ENCODE measurements at places on chromosomes 3 and 15.

DNA sequence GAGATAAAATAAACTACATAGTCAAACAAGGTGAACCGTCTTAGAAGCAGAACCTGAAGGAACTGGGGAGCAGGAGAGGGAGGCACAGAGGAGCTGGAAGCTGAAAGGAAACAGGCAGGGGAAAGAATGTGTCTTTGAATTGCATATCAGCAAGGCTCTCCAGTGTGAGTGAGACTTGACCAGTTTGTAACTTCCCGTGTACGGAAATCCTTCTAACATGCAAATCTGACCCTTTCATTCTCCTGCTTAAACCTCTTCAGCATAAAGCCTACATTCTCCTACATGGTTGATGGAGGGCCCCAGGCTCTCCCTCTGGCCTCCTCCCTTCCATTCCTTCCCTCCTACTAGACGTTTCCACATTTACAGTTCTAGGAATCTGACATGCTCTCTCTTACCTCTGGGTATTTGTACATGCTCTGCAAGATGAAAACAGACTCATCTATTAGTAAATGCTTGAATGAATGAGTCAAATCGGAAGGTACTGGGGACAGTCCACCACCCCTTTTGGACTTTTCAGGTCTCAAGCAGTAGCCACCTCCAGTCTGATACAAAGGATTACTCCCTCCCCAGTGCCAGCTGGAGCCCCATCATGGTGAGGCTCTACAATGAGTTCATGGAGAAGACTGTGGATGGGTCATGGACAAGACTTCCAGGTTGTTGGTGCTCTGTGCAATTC lies 6.1 kb upstream of the SLC25A38 start:
- no peak for DNase-seq

DNA sequence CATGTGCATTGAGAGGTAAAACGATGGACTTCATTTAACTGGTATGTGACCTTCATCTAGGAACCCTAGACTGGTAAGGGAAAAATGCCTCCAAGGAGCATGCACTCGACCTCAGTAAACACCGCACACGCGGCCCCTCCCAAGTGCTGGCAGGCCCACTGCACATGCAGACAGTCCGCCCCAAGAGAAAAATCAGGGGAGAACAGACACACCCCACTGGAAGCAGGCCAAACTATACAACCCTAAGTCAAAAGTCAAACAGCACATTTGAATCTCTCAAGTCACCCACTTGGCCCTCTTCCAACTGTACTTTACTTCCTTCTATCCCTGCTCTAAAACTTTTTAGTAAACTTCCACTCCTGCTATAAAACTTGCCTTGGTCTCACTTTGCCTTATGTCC lies 250.1 kb upstream of the HES1 start:
- DNase-seq: no peak

DNA sequence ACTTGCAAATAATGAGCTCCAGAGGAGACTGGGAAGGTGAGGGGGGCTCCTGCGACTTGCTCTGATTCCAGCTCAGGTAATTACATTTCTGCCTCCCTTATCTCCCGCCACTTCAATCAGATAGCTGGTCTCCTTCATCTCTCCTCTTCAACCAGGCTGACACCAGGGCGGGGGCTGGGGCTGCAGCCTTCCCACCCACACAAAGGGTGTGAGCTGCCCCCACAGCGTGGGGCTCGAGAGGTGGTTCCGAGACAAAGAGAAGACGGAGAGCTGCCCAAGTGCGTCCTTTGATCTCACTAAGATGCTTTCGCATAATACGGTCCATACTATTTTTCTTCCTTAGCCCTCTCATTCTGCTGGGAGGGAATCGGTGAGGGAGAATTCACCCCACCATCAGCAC lies 139.7 kb downstream of the NSMCE3 start:
- no peak for DNase-seq

GRCh38 chr15:85837011-85837433 lies 42.3 kb upstream of the KLHL25 start:
- no peak for DNase-seq

DNA sequence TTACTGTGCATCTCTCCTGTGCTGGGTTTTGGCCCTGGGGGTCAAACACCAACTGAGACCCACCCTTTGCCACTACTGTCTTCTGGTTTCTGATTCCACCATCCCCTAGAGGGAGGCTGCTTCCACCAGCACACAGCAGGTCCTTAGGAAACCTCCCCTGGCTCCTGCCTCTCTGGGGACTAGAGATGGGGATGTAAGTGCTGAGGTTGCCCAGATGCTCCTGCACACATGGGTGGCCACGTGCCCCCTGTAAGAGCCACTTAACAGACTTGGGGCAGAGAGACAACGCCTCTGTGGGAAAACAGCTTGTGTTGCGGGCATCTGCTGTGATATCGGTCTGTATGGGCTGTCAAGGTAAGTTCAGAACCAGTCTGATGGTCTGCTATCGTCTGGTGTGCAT lies 83.4 kb downstream of the ATP2B2 start:
- DNase-seq: no peak
